ENCODE measurements at places on chromosomes 5 and 9.

DNA sequence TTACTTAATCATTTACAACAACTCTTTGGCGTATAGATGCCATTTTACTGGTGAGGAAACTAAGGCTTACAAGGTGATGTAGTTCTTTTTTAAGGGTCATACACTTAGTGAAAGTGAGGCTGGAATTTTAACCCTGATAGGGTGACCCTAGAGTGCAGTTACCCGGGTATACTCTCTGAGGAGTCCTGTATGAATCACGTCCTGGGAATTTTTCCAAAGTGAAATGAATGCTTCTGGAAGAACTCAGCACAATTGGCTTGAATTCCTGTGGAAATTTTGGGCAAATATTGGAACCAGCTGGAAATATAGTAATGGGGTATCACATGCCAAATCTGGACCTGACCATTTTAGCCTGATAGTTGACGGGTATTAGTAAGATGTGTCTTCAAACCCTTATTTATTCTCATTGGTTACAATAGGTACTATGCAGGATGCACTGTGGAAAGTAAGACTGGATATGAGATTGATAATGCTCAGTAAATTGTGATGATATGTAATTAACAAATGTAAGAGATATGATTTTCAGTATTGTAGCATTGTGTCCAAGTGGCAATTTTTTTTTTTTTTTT, 14.8 kb downstream of the SUB1 start:
- no peak for DNase-seq

- no peak for DNase-seq
Measured at GRCh38 chr5:143696921-143697320, 115.0 kb upstream of the HMHB1 start.

DNA sequence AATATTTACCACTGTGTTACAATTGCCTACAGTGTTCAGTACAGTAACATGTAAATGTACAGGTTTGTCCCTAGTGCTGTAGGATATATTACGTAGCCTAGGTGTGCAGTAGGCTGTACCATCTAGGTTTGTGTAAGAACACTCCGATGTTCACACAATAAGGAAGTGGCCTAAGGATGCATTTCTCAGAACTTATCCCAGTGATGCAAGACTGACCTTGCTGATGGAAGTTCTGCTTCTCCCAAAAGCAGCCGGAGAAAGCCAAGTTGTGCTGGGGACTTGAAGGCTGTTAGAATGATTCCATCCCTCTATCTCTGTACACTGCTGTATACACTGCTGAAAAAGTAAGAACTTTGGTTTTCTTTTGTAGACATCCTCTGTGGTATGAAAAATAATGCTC, 21.6 kb downstream of the NEUROG1 start:
- no peak for DNase-seq

DNA sequence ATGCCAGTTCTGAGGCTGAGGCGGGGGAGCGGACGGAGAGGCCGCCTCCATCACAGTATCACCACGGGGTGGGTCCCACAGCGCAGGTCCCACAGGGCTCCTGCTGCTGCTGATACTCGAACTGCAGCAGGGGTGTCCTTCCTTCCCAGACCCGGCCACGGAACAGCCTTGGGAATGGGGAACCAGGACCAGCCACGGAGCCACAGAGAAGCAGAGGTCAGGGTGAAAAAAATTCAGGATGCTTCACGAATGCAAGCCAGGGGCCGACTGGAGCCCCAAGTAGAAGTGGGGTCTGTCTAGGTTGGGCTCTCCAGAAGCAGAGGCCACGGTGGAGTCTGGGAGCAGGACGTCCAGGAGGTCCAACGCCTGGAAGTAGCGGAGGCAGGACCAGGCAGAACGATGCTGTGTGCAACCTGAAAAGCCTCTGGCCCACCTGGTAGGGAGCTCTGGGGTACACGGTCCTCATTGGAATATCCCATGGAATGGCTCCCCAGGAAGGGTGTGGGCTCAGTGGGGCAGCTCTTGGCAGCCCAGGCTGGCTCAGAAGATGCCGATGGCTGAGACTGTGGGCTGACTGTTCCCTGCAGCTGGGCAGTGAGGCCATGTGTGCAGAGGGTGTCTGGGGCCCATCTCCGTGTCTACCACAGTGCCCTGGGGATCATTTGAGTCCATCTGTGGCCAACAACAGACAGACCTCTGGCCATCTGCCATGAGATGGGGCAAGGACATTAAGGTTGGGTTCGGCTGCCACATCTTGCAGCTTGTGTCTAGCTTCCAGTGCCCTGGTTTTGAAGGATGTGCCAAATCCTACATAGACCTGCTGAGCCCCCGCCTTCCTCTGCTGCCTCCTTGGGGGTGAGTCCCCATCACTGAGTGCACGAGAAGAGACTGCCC, 66.9 kb upstream of the FCN1 start:
- no peak for DNase-seq

DNA sequence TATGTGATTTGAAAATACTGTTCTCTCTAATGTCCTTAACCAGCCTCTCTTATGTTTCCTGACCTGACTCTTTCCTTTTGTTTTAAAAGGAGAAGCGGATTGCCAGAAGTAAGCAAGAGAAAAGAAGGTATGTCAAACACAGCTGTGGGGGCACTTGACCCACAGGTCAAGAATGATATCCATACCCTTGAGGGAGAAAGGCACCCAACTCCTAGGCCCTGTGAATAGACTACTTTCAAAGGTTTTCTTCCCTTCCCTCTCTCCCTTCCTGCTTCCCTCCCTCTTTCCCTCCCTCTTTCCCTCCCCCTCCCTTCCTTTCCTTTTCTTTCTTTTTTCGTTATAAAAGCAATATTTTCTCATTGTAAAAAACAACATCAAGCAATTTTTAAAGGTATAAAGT, 306.8 kb downstream of the TRPM3 start:
- no peak for DNase-seq

DNA sequence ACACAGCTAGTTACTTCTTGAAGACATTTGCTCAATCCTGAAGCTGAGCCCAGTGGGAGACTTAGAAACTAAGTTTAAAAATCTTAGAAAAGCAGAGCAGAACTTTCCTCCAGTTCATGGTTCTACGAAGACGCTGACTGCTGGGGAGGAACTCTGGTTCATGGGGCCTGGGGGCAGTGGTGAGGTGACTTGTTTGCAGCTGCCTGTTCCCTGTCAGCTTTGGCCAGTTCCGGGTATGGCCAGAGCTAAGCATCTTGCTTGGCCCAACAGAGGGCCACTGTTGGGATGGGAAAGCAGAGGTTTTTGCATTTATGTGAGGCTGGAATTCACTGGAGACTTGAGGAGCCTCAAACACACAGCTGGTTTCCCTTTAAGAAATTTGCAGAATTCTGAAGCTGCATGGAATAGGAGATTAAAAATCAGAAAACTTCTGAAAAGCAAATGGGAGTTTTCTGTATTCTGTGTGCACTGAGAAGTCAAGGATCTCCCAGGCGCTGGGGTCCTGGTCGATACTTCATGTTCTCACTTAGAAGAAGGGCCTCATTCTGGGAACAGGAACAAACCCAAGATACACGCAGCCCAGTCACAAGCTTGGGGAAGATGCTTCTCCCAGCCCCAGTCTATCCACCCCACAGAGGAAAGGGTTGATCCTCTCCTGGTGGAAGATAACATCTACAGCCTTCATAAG, 10.6 kb upstream of the HMHB1 start:
- DNase-seq = no peak

GRCh38 chr5:107640568-107640967, 30.2 kb downstream of the EFNA5 start:
- DNase-seq = no peak

DNA sequence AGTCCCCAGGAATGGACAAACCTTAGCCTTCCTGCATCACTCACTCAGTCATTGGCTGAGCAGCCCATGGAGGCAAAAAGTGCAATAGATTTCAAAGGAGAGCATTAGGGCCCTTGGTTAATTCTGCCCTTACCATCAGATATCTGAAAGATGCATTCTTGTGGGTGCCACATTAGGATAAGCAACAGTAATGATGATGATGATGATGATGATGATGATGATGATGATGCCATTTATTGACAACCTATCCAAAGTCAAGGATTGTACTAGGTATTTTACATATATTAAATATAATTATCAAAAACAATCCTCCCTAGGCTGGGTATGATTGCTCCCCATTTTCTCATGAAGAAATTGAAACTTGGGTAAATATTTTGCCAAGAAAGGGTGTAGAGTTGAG, 9.6 kb upstream of the MED10 start:
- no peak for DNase-seq

DNA sequence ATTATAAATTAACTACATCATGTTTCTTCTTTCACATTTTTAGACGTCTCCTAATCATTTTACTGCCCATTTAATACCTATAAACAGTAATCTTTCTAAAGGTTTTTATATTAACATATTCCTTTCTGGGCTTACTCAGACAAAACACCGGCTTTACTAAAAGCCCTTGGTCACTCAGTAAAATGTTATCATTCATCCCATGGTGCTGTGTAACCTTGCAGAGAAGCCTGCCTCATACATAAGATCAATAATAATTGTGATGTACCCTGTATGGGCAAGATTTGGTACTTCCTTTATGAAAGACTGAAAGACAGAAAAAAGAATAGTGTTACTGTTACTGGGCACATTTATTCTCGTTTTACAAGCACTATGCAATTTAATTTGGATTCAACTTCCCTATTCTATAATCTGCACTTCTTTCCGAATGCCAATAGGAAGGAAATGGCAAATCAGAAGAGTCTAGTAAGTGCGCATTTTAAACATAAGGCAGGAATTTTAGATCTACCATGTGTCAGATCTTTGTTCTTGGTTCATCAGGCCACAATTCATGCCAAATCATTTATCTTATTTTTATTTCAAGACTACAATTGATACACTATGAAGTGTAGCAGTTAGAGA, 522.2 kb downstream of the CSNK1G3 start:
- no peak for DNase-seq

- DNase-seq = no peak
Measured at GRCh38 chr9:116370556-116370955, 217.0 kb downstream of the PAPPA start.

DNA sequence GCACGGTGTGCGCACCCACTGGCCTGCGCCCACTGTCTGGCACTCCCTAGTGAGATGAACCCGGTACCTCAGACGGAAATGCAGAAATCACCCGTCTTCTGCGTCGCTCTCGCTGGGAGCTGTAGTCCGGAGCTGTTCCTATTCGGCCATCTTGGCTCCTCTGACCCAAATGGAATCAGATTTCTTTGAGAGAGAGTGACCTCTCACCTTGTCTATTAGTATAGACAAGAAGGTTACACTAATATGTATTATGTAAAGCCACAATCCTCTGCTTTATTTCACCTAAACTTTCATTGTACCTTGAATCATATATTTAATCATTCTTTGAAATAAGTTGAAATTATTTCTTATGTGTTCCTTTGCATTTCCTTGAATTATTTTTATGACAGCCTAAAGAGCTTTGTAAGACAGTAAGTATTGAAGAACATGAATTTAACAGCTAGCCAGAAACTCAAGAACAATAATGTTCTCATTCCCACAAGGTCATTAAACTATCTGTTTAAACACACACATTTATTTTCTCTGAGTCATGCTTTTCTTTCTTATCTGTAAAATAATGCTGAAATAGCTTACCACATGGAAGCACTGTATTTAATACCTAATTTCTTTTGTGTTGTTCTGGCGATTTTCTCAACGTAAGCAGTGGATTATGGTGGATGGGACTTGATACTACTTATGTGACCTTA, 91.8 kb upstream of the DMRTA1 start:
- no peak for DNase-seq

- DNase-seq = no peak
Measured at GRCh38 chr5:154193701-154194121, 3.2 kb downstream of the GALNT10 start.

DNA sequence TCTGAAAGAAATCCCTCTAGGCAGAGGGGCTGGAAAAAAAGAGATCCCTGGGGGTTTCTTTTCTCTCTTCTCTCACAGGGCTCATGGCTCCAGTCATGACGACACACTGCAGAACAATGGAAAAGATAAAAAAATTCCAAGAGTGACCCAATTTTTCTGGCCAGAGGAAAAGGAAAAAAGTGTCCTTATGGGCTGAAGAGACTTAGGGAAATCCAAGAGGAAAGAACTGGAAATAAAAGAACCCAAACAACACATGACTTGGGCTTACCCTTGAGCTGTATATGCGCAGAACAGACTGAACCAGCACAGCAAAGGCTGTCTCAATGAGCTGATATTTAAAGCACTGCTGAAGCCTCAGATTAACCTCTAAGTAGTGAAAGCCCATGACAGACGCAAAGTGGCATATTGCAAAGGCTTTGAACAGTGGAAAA, 102.4 kb downstream of the SMIM23 start:
- DNase-seq = no peak

- no peak for DNase-seq
Measured at GRCh38 chr5:117456866-117457470, 882.3 kb upstream of the SEMA6A start.

DNA sequence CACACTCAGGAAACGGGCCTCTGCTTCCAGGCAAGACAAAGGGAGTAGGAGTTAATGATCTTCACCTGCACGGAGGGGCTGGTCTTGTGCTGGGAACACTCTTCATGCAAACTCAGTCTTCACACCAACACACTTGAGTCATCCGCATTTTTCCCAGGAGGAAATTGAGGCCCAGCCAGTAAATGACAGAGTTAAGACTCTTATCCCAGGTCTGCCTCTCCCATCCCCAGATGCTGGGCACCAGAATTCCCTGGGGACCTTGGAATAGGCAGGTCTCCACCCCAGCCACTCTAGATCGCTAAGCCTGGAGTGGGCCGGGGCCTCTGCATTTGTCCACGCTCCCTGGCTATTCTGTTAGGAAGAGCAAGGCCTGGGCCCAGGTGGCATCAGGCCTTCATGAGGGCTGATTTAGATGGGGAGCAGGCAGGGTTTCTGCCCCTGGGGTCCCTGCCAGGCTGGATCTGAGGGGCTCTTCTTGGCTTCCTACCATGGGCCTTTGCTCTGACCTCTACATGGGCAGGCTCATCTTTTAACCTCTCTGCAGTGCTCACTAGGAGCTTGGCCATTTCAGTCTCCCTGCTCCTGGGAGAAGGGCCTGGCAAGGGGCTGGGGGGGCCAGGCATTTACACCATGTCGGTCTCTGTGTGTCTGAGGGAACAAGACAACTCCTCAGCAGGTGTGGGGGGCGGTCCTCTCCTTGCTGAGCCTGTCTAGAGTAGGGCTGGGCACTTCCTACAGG, 77.3 kb downstream of the AMBP start:
- DNase-seq = no peak

- DNase-seq = no peak
Measured at GRCh38 chr9:115945009-115945431, 208.6 kb upstream of the PAPPA start.

DNA sequence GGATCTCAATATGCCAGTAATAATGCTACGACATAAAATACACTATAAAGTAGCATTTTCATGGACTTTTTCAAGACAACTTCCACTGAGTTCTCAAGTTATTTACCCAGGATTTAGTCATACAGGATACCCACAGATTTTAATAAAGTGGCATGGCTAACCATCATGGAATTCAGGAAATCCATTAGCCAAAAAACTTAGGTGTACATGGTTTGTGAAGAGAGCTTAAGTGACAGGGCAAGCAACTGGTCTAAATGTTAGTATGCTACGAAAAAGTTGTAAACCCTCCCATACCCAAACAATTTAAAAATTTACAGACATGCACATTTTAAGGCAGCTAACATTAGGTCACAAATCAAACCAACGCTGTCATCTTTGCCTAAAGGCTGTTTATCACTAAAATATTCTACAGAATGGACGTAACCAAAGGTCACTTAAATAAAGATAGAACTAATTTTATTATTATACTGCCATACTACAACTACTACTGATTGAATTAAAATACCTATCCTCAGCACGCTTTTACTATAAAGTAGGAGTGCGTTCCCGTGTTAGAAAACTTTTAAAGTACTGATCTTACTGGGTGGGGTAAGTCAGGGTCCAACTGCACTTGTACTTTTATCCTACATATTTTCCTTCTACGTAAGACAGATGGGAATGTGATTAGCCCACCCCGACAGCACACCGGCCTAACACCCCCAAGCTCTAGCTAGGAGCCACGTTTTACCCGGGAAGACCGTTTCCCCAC, 1.1 kb downstream of the UBTD2 start:
- no peak for DNase-seq

All from common myeloid progenitor, CD34-positive (primary cell).